ENCODE measurements at places on chromosomes 5 and 9.

DNA sequence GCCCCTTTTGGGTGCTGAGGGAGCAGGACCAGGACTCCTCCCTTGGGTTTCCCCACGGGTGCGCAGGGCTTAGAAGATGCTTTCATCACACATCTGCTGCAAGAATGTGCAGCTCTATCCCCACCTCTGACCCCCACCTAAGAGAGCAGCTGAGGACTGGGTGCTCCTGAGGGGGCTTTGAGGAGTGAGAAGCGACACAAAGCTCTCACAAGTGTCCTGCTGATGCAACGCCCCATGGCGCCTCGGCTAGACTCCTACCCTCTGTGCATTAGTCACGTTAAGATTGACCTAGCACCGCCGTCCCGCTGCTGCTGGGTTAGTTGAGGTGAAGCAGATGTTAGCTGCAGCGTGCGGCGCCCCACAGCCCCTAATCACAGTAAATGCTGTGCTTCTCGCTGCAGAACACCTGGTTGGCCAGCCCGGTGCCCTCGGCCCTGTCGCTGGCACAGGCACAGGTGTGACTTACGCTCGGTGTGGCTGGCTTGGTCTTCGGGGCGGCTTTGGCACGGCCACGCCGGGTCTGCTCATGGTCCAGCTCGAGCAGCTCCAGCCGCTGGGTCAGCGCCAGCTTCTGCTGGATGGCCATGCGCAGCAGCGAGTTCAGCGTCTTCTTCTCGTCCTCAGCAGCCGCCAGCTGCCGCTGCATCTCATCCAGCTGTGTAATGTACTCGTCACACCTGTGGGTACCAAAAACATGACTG lies 45.0 kb upstream of the IPPK start:
- no peak for DNase-seq

GRCh38 chr9:88657893-88658292 lies 122.9 kb downstream of the NXNL2 start:
- no peak for DNase-seq

DNA sequence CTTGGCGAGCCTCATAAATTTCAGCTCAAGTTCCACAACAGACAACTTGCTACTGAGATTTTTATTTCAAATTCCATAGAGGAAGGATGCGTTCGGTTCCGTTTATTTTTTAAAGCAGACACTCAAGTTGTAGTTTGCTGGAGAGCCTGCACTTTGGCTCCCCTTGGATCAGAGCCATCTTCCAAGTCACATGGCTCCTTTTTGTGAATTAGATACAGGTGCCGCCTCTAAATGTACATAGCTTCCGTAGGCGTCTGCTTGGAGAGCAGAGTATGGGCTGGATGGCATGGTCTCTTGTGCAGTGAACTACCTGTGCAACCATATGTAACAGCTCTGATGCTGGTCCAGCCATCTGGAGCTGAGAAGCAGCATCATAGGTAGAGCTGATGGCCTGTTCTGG lies 73.9 kb upstream of the WWC1 start:
- no peak for DNase-seq

- no peak for DNase-seq
Observed at GRCh38 chr5:180908998-180909731, 10.2 kb downstream of the BTNL8 start.

- DNase-seq: peak; percentile 88
Observed at GRCh38 chr9:70609542-70610286, 195.3 kb upstream of the KLF9 start.

DNA sequence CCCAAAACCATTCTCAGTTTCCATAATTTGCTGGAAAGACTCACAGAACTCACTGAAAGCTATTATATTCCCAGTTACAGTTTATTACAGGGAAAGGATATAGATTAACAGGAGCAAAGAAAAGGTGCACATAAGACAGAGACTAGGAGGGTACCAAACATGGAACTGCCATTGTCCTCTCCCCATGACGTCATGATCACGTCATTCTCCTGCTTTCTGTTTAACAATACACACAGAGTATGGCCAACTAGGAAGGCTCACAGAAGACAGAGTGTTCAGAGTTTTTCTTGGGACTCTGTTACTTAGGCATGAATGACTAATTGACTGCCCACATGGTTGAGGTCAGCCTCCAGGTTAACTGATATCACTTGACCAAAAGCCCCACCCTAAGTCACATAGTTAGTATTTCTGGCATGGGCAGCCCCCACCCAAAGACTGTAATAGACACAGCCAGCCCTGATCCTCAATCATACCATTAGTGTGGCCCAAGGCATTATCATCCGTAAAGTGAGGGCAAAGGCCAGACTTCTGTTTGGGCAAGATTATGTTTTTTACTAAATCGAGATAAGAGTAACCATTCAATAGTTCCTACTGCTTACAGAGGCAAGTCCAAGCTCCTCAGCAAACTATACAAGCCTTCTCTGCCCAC lies 353.5 kb upstream of the POU5F2 start:
- no peak for DNase-seq

- DNase-seq: no peak
Observed at GRCh38 chr5:102312586-102313370, 16.7 kb upstream of the SLCO4C1 start.

DNA sequence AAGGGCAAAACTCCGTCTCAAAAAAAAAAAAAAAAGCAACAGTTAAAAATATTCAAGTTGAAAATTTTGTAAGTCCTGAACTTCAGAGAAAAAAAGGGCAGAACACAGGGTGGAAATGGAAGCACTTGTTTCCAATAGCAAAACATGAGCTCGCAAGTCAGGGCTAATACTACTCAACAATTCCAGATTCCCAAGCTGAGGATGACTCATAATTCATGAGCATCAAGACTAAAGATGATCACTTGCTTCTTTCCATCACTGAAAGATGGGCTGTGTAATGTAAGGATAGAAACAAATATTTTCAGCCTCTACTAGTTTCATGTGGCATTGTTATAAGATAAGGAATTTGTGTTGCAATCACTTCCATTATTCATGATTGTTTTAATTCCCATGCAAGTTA lies 33.5 kb upstream of the FST start:
- no peak for DNase-seq

DNA sequence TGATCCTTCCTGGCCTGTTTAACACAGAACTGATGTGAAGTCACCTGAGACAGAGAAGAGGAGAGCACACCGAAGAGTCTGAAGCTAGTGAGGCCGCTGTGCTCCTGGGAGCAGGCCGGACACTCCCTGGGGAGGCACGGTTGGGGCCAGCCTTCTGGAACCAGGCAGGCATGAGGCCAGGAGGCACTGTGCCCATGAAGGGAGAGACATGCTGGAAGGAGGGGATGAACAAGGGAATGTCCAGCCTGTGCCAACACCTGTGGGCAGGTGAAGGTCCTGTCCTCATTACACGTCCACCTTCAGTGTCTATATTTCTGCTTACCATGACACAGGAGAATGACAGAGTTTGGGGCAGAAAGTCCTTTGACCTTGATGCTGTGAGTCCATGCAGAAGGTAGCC lies 183.8 kb upstream of the S1PR3 start:
- DNase-seq: no peak

- no peak for DNase-seq
Observed at GRCh38 chr9:113477661-113478060, 14.1 kb downstream of the RGS3 start.

- DNase-seq: no peak
Observed at GRCh38 chr5:175895686-175896102, 24.3 kb downstream of the CPLX2 start.

DNA sequence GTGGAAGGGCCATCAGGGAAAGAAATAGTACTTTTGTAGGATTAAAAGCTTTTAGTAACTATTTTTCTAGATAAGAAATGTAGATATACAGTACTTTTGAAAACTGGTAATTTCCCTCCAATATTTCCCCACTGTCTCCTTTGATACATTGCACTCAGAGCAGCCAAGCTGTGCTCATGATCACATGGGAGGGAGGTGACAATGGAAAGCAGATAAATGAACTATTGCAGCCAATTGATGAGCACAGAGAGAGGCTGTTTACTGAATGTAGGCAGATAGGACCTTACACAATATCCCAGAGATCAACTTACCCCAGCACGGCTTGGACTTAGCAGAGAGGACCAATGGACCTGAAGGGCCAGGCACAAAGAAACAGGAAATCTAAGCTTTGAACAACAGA lies 178.0 kb upstream of the NREP start:
- DNase-seq: no peak

- DNase-seq: no peak
Observed at GRCh38 chr9:102796244-102796643, 198.9 kb upstream of the CYLC2 start.

DNA sequence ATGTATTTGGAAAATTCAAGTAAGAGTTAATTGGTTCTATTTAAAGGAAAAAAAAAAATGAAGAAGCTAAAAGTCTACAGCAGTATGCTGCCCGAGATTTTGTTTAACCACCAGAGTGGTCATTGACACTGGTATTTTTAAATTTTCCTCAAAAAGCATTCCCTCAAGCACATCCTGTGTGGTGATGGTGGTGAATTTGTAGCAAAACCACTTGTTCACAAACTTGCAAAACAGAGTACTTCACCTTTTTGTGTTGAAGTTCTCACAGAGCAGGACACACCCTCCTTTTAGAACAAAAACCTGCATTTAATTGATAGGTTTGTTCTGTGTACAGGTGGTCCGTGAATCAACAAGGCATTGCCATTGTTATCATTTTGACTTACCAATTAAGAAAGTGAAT lies 374.2 kb downstream of the EFNA5 start:
- no peak for DNase-seq

GRCh38 chr9:33800886-33801285 lies 5.5 kb downstream of the PRSS3 start:
- DNase-seq: no peak

GRCh38 chr5:100493996-100494395 lies 41.2 kb upstream of the FAM174A start:
- no peak for DNase-seq

- peak; percentile 26 for DNase-seq
Observed at GRCh38 chr9:127450243-127450760, 904 bp downstream of the RPL12 start.

DNA sequence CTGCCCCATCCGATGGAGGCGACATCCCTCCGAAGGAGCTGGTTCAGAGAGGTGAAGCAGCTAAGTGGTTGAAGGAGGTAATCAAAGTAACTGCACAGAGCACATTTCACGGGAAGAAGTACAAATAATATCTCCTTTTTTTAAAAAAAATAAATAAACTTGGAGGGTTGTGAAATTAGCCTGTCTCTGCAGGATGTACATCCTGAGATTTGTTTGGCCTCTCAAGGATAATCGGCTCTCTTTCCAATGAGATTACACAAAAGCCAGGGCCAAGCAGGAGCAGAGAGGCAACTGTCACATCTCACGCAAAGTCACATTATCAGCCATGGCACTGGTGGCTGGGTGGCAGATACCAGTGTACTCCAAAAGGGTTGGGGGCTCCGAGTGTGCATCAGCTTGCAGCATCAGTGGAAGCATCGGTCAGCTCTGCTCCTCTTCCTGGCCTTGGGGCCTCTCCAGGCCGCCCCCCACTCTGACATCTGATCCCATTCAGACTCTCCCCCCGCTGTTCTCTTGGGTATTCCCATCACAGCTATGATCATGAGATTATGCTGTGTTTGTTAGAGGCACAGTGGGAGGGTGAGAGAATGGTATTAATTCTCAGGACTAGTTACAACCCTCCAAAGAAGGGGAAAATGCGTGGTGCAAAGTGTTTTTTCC lies 109.9 kb downstream of the UGCG start:
- DNase-seq: no peak

DNA sequence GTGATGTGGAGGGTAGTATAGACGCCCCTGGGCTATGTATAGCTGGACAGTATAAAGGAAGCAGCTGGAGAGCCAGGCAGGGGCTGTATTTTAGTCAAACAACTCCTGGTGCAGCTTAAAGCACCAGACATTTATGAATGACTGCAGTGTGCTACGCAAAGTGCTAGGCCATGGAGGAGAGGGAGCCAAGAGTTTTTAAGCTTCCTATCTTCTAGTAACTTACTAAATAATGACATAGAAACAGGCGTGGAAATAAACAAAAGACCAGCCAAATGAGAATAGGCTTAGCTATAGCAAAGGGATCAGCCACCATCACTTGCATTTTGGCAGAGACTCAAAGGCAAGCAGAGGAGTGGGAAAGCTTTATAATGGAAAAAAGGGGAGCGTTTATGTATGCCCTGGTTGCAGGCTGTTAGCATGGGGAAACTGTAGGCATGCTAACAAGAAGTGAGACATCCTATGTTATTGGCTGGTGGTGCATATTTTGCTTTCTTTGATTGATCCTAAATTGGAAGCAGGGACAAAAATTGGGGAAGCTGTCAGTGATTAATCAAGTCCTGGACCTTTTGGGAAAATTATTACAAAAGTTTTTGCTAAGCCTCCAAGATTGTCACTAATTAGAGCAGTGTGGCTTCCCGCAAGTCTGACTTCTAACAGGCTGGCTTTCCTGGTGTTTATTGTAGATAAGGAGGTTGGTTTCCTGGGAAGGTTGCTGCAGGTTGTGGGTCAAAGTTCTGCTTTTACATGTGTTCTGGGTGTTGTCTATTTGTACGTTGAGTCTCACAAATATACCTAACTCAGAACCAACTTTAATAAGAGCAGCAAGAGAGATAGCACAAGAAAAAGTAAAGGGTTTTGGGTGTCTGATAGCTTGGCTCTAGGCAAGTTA lies 46.6 kb downstream of the RAB3C start:
- no peak for DNase-seq

- DNase-seq: no peak
Observed at GRCh38 chr5:153520952-153521351, 30.5 kb downstream of the GRIA1 start.

DNA sequence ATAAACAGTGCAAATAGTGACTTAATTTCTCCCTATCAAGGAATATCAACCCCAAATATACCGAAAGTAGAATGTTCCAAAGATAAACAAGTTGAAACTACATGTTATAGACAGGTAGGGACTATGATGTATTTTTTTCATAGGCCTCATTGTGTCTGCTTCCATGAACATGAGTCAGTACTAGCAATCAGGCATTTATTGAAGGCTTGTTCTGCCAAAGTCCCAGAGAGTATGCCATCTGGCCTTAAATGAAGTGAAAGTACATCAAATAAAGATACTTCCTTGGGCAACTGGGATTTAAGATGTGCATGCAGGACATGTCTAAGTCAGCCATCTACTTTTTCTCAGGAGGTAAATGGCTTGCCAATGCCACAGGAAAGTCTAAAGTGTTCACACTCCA lies 6.5 kb downstream of the GHR start:
- DNase-seq: no peak

DNA sequence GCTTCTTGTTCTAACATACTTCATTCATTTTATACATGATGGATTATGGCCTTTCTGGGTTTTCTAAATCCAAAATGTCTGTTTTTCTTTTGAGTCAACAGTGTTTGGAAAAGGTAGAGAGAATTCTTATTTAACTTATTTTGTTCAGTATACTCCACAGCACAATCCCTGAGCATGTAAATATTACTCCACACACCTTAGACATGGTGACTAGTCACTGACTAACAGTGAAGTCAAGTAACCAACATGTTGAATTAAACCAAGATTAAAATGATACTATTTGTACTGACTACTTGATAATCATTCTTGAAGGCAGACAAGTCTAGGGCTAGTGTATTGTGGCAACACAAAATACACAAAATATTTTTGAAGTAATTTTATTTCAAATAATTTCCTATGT lies 55.0 kb downstream of the HAPLN1 start:
- DNase-seq: no peak

DNA sequence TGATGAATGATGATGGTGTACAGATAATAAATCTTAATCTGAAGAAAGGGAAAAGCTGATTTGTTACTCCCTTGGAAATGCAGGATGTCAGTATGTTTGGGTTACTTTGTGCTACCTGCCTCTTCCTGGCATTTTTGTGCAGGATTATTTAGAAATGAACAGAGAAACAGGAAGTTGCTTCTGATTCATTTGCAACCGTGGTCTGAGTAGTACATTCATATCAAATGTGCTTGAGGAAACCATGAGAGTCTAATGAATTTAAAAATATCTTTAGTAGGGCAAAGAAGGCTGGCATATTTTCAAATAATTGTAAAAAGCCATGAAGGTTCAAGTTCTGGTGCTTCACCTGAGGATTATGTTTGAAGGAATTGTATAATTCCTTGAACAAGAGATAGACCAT lies 391.6 kb downstream of the TMEM161B start:
- no peak for DNase-seq

Measured in AG04450 (cell line).